ENCODE measurements at places on chromosomes 7 and 10.

GRCh38 chr10:28652703-28653102 lies 24.6 kb upstream of the BAMBI start:
- no peak for DNase-seq

GRCh38 chr7:132577206-132578049 lies 1.2 kb upstream of the PLXNA4 start:
- DNase-seq = no peak

DNA sequence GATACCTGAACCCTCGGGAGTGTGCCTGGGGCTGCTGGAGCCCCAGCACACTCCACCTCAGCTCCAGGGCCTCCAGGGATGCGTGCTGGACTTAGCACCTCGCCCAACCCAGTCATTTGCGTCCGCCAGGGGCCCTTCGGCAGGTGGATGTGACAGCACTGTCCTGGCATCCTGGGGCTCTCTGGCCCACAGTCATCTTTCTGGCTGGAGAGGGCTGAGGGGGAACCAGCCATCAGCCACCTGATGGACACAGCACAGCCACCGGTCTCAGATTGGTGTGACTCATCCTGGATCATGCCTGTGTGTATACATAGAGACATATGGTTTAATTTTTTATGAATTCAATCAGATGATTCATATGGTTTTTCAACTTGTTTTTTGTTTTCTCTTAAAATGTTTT lies 11.1 kb downstream of the ZNF775 start:
- no peak for DNase-seq

DNA sequence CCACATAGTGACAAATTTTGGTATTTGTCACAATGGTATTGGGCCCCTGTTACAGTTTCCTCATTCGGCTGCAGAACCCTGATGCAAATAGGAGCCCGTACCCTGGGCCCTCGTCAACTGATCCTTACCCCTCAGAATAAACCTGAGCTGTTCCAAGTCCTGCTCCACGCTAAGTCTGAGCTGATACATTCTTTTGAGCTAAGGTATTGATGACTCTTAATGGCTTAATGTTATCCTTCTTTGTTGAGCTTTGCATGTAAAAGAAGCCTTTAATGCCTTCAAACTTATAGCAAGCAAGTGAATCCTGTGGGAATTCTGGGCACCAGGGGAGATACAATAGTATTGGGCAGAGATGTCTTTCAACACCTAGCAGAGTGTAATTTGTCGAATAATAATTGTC lies 31.8 kb downstream of the GATA3 start:
- no peak for DNase-seq

DNA sequence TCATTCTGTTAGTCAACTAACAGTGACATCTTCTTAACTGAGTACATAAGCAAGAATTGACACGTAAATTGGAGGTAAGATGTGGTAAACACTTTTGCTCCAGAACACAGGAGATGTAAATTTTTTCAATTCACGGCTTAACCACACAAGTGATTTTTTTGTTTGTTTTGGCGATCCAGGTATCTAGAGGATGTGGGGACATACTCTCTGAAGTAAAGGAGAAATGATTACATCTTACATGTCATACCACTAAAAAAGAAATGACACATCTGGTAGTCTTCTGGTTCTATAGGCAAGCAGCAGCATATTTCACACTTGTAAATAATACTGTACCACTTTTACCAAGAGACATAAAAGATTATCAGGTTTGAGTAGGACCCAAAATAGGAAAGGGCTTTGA lies 200.3 kb upstream of the ZWINT start:
- DNase-seq = no peak

GRCh38 chr10:122208571-122209430 lies 62.3 kb upstream of the BTBD16 start:
- no peak for DNase-seq

GRCh38 chr10:112852306-112852705 lies 97.7 kb upstream of the TCF7L2 start:
- DNase-seq = no peak

- no peak for DNase-seq
Measured at GRCh38 chr7:90092506-90092905, 61.8 kb upstream of the STEAP1 start.

- DNase-seq = no peak
Measured at GRCh38 chr7:2032030-2032875, 200.5 kb downstream of the MAD1L1 start.
